ENCODE measurements at places on chromosomes 16 and 17.

- no peak for DNase-seq
These were observed 9.9 kb downstream of the NXPH3 start for GRCh38 chr17:49585422-49586027.

GRCh38 chr17:78174870-78175642 is 6.7 kb downstream of the SYNGR2 start:
- DNase-seq, result peak; percentile 62

DNA sequence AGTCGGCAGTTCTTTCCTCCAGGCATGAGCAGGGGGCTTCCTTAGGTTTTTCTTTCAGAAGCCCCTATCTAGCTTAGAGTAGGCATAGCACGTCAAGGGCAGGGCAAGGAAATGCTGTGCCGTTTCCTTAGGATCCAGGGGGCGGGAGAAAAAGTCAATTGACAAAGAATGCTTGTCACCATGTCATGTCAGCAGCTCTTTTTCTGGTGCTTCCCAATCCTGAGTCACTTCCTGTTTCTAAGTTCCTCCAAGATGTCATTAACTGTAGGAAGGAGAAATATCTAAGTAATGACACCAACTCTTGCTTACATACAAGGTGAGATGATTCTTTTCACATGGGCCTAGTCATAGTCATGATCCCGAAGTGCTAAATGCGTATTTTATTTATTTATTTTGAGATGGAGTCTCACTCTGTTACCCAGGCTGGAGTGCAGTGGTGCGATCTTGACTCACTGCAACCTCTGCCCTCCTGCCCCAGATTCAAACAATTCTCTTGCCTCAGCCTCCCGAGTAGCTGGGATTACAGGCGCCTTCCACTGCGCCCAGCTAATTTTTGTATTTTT is 35.2 kb downstream of the GJC1 start:
- DNase-seq, result no peak

DNA sequence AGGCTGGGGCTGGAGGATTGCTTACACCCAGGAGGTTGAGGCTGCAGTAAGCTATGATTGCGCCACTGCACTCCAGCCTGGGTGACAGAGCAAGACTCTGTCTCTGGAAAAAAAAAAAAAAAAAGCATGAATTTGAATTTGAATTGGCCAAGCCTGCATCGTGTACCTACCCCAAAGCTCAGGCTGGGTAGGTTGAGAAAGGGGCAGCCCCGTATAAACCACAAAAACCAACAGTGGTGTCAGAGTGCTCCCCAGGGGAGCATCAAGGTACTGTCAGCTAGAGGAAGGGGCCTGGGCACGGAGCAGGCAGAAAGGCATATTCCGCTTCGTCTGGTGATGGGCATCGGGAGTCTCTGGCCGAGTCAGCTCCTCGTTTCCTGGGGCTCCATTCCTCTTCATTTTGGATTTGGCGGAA is 40.9 kb downstream of the RAP1GAP2 start:
- no peak for DNase-seq

DNA sequence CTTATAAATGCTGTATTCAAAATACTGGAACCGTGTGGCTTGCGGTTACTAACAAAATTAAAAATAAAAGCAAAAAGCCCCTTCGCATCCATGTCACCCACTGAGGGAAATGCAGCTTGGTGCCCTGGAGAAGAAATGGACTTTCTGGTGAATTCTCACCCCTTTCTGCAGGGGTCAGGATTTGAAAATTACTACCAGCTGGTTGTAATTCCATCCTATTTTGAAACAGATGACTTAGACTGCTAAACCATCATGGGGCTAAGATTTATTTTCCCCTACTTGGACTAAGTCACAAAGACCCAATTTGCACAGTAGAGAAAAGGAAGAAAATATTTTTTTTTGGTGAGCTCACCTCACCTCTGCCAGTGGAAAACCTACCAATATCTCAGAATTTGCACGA is 111.4 kb upstream of the MYOCD start:
- DNase-seq, result no peak

All from stomach (tissue), 19 donors.